ENCODE measurements at places on chromosomes 16 and 17.

GRCh38 chr17:77528516-77529327 is 388.0 kb downstream of the SEC14L1 start:
- DNase-seq, result no peak

- DNase-seq, result no peak
These were observed 12.8 kb upstream of the MT4 start for GRCh38 chr16:56551796-56552738.

- DNase-seq, result no peak
These were observed 2.9 kb downstream of the UNC119 start for GRCh38 chr17:28549236-28550132.

- DNase-seq, result no peak
These were observed 221.0 kb downstream of the UTP18 start for GRCh38 chr17:51481370-51481769.

GRCh38 chr16:27221576-27222248 is 18.4 kb downstream of the KDM8 start:
- no peak for DNase-seq

DNA sequence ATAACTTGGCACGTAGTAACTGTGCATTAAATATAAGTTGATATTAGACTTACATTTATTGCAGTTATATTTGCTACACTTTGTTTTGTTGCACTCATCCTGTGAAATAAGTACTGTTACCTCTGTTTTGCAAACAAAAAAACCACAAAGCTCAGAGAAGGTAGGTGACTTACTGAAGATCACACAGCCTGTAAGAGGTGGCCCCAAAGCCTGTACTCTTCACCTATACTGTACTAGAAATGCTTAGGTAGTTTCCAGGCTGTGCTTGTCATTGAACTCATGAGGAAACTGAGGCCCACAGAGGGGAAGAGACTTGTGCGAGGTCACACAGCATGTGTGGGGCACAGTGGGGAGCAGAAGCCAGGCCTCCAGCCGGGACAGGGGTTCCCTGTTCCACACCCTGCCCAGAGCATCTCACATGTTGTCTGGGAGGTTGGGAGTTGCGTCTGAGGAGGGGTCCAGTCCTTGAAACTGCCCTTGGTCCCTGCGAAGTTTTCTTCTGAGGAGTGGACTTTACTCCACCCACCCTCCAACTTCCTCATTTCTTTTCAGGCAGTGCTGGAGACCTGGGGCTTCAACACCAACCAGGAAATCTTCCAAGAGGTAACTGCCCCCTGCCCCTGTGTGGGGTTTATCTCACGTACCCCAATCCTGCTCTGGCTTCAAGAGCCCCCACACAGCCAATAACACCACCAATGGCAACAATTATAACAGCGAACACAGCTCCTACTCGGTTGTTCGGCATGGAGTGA is 13.0 kb downstream of the CETP start:
- no peak for DNase-seq

DNA sequence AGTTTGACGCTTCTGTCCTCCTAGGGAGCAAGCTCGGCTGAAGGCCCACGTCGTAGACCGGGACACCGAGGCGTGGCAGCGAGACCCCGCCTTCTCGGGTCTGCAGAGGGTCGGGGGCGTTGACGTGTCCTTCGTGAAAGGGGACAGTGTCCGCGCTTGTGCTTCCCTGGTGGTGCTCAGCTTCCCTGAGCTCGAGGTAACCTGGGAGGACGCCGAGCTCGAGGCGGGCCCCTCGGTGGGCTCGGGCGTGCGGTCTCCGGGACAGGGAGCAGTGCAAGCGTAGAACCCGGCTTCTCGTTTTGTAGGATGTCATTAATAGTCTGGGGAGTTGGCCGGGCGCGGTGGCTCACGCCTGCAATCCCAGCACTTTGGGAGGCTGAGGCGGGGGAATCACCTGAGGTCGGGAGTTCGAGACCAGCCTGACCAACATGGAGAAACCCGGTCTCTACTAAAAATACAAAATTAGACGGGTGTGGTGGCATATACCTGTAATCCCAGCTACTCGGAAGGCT is 715 bp downstream of the ENDOV start:
- no peak for DNase-seq

DNA sequence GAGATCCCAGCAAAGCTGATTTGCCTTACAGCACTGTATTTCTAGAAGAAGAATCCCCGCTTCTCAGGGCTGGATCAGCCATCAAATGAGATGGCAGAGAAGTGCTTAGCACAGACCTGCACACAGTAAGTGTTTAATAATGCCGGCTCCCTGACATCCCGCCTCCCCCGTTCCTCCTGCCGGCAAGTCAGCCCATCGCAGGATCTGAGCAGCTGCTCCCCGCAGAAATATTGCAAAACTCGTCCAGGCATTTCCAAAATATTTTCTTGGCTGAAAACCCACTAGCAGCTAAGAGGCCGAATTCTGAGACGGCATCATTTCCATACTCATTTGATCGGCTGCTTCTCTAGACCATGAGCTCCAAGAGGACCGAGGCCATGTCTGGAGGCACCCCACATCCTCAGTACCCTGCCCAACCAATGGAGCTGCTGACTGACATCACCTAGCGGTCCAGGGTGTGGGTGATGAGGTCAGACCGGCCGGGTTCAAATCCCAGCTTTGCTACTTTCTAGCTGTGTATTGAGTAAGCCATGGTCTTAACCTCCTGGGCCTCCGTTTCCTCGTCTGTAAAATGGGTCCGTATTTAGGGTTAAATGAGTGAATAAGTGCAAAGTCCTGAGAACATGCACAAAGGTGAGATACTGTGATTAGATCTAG is 251.5 kb downstream of the KATNIP start:
- no peak for DNase-seq

- no peak for DNase-seq
These were observed 2.6 kb downstream of the ADCY9 start for GRCh38 chr16:4113358-4114256.

DNA sequence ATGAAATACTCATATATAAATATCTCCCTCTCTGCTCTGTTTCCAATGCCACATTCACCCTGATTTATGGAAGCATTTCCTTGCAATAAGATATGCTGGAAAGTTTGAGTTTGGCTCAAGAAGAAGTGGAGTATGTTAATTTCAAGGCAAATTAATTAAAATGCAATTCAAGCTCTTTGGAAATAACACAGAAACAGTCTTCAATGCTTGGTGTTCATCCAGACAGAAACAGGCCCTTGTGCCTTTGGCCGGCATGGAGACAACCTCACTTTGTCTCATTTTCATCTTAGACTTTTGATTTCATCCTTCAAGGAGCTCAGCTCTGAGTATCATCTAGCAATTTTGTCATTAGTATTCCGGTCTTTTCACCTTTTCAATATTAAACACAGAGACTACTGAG is 210.0 kb downstream of the C16orf95 start:
- no peak for DNase-seq

GRCh38 chr17:181245-182049 is at the start of gene DOC2B:
Gene DOC2B (minus strand): TSS chr17:181650. CDS start chr17:181479, 171 bp downstream.
- peak; percentile 64 for DNase-seq

- DNase-seq, result no peak
These were observed 62.9 kb downstream of the ADCY9 start for GRCh38 chr16:4053301-4053845.

DNA sequence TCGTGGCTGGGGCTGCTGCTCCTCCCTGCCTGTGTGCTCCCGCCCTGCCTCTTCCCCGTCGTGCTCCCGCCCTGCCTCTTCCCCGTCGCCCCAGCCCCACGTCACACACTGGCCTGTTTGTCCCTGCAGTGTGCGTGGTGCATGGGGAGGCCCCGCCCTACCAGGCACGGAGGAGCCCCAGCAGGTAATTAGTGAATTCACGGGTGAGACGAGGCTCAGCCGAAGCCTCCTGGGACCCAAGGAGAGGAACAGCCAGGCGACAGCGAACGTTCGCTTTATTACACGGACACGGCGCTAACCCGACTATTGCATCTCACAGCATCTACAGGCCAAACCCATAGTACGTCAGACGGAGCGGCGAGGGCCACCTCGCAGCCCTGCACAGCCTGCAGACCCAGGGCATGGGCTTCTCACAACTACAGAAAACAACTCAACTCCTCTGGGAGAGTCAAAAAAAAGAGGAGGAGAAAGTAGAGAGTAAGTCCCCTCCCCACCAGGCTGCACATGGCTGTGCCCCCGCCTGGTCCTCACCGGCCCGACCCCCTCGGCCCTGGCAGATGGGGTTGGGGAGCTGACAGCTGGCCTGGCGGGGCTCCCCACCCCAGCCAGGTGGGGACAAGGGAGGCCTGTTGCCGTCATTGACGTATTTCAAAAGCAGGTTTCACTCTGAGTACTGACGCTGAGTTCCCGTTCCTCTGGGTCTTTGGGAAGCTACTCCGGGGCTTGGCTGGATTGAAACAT is 4.3 kb upstream of the PABPN1L start:
- DNase-seq, result no peak

GRCh38 chr17:8739097-8739496 is 5.5 kb downstream of the CCDC42 start:
- DNase-seq, result no peak

DNA sequence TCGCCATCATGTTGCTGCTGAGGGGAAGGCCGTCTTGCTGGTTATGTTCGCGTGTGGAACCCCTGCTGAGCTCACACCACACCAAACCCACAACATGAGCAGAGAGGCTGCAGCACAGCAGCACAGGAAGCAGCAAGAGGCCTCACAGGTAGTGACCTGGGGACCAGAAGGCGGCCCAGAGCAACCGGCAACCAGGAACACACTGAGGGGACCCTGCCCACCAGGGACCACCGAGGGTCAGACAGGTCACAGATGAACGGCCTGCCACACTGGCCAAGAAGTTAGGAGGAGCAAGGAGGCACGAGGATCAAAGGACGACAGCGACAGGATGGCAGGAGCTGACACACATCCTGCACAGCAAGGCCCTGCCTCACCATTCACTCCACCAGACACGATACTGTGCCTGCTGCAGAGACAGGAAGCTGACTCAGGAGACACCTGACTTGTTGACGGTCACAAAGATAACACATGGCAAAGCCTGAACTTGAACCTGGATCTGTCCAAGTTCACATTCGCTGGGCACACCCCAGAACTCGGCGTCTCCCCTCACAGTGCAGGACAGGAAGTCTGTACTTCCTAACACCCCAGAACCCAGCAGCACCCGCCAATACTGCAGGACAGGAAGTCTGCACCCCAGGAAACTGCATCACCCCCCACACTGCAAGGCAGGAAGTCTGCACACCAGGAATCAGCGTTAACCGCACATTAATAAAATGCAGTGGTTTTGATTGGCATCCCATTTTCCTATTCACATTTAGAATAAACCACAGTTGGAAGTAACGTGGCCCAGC is 98.5 kb downstream of the ZNF778 start:
- DNase-seq, result peak; percentile 94

- DNase-seq, result no peak
These were observed 14.0 kb downstream of the LASP1 start for GRCh38 chr17:38883592-38884526.

GRCh38 chr16:51009359-51009758 is 141.7 kb downstream of the SALL1 start:
- no peak for DNase-seq

DNA sequence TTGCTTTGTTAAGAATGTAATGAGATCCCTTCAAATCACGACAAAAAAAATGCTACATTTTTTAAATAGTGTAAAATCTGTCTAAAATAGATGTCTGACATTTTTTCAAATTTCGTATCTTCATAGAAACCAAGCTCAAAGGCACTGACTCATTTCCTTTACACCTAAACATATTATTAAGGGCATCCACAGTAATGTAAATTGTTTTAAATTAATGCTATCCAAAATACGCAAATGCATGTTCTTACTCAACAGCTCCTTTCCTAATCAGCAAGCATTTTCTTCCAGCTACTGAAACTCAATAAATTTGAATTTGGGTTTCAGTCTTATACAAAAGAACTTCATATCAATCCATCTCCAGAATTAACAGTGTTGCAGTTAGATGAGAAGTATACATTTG is 4.3 kb downstream of the C16orf87 start:
- no peak for DNase-seq

GRCh38 chr17:74305865-74306654 is 20.0 kb upstream of the KIF19 start:
- DNase-seq, result no peak

DNA sequence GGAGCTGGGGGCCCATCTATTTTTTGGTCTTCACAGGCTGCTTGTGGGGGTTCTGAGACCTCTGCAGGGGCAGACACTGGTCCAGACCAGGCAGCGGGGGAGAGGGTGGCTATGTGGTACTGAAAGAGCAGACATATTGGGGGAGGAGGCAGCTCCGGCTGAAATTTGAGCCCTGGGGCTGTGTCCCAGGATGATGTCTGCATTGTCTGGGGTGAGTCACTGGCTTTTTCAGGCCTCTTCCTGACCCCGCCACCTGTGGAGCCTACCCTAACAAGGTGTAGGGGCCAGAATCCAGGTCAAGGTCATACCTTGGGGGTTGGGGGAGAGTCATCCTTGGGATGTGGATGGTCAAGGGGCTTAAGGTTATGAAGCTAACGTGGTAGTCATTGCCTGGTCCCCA is 2.4 kb downstream of the CORO6 start:
- DNase-seq, result no peak

GRCh38 chr17:45242029-45242414 is 19.9 kb downstream of the SPATA32 start:
- DNase-seq, result no peak

DNA sequence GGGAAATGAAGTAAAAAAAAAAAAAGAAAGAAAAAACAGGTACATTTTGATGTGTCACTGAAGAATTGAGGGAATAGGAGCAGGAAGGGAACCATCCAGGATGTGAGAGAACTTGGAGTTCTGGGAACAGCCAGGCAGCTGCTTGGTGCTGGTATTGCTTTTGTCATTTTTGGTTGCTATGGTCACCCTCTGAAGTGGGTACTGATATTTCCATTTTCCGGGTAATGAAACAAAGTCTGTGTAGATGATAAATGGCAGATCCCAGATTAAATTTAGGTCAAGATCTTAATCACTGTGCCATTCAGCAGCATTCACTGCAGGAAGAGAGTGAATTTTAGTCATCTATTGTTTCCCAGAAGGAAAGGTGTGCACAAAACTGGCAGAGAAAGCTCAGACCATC is 93.6 kb downstream of the ABCA8 start:
- no peak for DNase-seq

- DNase-seq, result no peak
These were observed 286.7 kb upstream of the CDH5 start for GRCh38 chr16:66079671-66080334.

GRCh38 chr16:8493972-8494371 is 96.3 kb downstream of the TMEM114 start:
- no peak for DNase-seq

- DNase-seq, result peak; percentile 87
These were observed at the start of the genes CNTD1 and COA3 for GRCh38 chr17:42798383-42799380. Gene CNTD1 (plus strand): TSS chr17:42798861. CDS start chr17:42799068, 207 bp downstream. Gene COA3 (minus strand): TSS chr17:42798704. CDS start chr17:42798681, 23 bp downstream.

- DNase-seq, result no peak
These were observed 49.5 kb downstream of the COX4I1 start for GRCh38 chr16:85848986-85849385.

- DNase-seq, result no peak
These were observed 60.1 kb upstream of the CNEP1R1 start for GRCh38 chr16:49964973-49965372.

DNA sequence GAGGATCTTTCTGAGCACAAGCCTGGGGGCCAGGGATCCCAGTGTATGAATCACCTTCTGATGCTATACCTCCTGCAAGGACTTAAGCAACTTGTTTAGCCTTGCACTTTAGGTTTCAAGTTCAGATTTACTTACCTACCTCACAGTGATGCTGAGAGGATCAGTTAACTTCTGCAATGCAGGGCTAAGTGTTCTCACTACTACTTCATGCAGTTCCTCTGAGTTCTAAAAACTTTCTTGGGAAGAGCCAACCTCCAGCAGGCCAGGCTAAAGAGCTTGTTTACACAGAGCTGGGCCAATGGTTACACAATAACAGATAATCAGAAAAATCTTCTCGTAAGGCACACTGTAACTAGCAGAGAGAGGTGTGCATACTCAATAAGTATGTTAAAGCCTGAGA is 13.0 kb downstream of the VEZF1 start:
- DNase-seq, result no peak

GRCh38 chr17:50469208-50469605 is 527 bp upstream of the CHAD start:
- DNase-seq, result no peak

GRCh38 chr16:82092711-82093110 is 57.7 kb downstream of the HSD17B2 start:
- no peak for DNase-seq

Measured in RKO (cell line).